ENCODE measurements at places on chromosomes 1 and 21.

GRCh38 chr21:31688603-31689368 is 29.3 kb downstream of the SOD1 start:
- DNase-seq: no peak

GRCh38 chr1:19435181-19435580 is 50.2 kb downstream of the CAPZB start:
- no peak for DNase-seq

DNA sequence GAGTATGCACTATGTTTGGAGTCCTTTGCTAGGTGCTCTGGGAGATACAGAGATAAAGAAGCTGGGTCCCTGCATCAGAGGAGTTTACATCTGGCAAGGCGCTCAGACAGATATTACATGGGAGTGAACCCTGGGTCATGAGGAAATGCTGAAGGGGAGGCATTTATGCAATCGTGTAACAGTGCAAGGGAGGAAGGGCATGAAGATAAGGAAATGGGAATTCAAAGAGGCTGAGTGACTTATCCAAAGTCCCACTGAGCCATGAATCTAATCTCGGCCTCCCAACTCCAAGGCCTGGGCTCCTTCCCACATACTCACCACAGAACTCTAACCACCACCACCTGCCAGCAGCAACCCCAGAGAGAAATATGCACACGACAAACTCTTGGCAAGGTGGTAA is 51.6 kb downstream of the FAM163A start:
- DNase-seq: no peak

DNA sequence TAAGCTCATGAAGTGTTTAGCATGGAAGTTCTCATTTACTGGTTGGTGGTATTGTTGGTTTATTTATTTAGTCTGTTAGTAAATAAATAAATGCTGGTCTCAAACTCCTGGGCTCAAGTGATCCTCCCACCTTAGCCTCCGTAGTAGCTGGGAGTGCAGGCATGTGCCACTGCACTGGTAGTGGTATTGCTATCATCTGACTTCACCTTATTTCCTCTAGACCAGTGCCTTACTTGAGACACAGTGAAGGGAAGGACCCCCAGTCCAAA is 1.4 kb upstream of the SLC2A1 start:
- DNase-seq: no peak

DNA sequence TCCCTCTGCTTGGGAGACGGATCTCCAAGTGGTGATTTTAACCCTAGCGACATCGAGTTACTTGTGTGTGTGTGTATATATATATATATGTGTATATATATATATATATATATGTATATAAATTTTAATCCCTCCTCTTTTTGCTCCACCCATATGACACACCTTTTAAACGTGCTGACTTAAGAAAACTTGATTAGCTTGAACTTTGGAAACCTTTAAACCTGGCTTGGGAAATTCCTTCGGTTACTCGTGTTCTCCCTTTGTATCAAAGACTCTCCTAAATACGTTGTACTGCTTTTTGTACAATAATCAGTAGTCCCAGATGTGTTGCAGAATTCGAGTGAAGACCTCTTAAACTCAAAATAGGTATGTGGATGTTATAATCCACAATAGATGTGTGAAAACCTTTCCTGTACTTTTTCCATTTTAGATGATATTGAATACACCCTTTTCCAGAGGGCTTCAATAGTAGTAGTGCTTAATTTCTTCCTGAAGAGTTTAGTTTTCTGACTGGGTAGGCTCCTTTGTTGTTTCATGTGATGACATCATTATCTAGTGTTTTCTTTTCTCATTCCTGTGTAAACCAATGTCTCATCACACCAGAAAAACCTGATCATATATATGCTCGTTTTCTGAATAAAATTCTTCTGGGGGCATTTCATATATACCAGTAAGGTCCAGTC is 1.4 kb downstream of the RNF11 start:
- no peak for DNase-seq

DNA sequence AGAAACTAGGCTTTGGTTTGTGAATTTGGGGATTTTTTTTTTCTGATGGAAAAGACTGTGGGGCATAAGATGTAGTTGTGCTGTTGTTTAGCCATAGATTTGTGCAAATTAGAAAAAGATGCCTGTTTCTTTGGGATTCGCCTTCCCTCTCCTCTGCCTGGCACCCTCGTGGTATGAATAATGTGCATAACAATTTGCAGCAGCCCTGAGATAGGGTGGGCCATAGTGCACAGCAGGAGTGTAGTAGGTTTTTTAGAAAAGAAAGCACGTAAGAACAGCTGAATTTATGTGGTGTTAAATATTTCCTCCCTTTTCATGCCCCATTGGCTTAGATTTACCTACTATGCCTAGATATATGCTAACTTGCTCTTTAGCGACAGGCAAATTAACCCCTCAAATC is 158.9 kb downstream of the PTGER3 start:
- DNase-seq: no peak

DNA sequence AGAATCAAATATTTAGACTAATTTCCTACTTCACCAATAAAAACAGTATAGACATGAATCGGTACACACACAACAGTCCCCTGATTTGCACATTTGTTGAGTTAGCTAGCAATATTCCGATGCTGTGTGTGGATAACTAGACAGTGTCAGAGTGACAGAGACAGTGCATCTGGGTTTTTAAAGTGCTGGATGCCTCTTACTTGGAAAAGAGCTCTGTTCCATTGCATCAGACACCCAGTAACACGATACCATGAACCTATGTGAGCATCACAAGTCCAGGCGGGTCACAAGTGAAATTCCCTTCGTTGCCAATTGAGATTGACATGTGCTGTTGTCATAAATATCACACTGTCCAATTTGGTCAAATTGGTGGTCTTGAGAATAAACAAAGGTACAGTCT is 82.0 kb upstream of the ESRRG start:
- no peak for DNase-seq

- no peak for DNase-seq
Observed at GRCh38 chr1:91835087-91835521, 50.8 kb downstream of the TGFBR3 start.

- DNase-seq: no peak
Observed at GRCh38 chr1:116537040-116537831, 33.6 kb downstream of the CD58 start.

GRCh38 chr1:224852901-224853568 is 76.4 kb upstream of the DNAH14 start:
- DNase-seq: no peak

GRCh38 chr1:27192039-27192529 is 37.2 kb upstream of the SLC9A1 start:
- peak; percentile 6 for DNase-seq

GRCh38 chr21:39330001-39330400 is 16.6 kb upstream of the BRWD1 start:
- no peak for DNase-seq

- peak; percentile 53 for DNase-seq
Observed at GRCh38 chr1:150613061-150613920, 16.1 kb downstream of the ENSA start.

DNA sequence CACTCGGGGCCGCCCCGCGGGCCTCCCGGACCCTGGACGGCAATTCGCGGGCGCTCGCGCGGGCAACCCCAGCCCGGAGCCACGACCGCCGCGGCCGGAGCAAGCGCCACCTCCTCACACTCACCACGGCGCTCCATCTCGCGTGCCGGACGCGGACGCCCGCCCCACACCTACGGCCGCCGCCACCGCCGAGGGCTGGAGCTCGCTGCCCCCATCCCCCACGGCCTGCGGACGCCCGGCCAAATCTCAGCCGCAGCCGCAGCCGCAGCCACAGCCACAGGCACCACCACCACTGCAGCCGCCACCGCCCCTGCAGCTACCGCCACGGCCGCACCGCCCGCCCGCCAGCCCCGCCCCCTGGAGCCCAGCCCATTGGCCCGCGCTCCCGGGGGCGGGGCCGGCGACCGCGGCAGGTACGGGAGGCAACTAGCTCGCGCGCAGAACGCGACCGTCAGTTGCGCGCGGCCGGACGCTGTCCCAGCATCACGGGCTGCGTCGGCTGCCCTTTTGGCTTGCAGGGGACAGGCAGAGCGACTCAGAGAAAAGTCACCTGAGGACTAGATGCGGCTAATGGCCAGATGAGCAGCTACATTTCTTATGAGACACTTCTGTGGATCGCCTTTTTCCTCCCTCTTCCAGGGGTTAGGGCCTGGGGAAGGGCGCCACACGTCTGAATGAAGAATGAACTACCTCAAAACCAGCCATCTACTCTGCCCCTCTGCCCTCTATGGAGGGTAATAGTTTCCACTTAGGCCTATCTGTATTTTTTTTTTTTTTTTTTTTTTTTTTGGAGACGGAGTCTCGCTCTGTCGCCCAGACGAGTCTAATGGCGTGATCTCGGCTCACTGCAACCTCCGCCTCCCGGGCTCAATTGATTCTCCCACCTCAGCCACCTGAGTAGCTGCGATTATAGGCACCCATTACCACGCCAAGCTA is at the start of gene ARHGAP29:
Gene ARHGAP29, minus strand, starts transcription at position 294 of the 936 bp plus-strand sequence. CDS start 5,973 bp downstream, outside the sequence.
- DNase-seq: peak; percentile 92

DNA sequence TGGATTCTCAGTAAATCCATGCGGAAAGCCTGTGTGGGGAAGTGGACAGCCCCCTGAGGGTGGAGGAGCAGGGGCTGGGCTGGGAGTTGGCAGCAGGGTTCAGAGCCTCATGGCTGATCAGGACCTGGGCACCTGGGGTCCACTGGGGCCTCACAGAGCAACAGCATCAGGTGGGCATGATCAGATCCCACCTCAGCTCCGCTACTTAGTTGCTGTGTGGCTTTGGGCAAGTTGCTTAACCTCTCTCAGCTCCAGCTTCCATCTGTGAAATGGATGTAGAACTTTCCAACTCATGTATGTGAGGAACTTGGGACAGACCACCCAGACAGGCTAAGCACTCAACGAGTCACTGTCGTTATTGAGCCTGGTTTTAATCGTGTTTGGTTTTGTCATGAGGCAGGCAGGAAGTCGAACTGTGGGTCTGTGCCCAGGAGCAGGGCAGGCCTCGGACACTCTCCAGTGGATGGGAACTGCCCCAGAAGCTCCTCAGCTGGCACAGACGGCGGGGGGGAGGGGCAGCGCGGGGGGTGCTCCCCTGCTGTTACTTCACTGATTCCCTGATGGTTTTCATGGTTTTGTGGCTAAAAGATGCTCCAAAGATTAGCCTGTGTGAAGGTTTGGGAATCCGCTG is 155.8 kb upstream of the TMEM51 start:
- no peak for DNase-seq

GRCh38 chr1:94092210-94092613 is 28.7 kb downstream of the ABCA4 start:
- no peak for DNase-seq

DNA sequence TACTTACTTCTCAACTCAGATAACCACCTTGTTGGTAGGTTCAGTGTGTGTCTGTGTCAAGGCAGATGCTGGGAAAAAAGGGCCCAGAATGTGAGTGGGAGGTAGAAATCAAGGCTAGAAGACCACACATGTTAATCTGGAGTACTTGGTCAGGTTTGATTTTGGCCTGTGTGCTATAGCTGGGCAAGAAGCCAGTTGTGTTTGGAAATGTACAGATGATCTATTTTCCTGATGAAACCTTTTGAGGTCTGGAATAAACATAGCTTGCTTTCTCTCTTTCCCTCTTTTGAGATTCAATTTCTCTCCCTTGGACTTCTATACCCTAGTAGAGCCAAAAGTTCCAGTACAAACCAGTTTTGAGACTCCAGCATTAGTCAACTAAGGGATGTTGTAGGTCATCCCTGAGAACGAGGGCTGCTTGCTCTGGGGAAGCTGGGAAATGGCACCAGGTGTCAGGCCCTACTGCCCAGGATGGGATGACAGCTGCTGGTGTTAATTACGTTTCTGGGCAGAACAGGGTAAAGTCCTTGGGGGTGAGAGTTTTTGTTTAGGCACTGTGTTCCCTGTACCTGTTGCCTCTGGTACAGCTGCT is 15.8 kb downstream of the MAPKAPK2 start:
- DNase-seq: no peak

- no peak for DNase-seq
Observed at GRCh38 chr1:24872061-24872850, 57.8 kb downstream of the RUNX3 start.

DNA sequence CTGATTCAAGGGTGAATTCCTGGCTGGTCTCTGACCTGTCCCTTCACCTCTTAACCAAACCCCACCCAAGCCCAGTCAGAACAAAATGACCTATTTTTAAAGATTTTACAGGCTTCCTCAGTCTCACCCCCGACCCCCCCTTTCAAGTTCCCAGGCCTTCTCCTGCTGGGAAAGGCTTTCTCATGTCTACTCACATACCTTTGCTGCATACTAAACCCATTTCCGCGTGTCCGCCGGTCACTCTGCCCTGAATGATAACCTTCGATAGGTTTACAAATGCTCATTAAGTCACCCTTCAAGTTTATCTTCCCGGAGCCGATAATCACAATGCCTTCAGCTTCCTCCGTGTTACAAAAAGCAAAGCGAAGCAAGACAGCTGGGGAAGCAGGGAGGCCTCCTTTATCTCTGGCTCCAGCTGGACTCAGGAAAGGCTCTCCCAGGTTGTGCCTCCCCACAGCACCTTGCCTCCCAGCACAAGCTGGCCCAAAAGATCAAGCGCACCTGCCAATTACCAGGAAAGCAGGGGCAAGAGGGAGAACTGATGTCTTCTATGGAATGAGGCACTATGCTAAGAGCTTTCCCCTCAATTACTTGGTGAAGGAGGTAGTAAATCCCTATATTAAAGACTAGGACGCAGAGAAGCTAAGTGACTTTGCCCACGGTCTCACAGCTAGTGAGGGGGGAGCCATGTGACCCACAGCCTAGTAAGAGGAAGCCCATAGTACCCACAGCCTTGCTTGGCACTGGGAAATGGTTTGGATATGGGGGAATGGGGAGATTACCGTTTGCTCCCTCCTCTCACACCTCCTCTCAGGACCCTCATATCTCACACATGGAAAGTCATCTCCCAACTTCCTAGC is 15.9 kb downstream of the SMIM12 start:
- DNase-seq: no peak

DNA sequence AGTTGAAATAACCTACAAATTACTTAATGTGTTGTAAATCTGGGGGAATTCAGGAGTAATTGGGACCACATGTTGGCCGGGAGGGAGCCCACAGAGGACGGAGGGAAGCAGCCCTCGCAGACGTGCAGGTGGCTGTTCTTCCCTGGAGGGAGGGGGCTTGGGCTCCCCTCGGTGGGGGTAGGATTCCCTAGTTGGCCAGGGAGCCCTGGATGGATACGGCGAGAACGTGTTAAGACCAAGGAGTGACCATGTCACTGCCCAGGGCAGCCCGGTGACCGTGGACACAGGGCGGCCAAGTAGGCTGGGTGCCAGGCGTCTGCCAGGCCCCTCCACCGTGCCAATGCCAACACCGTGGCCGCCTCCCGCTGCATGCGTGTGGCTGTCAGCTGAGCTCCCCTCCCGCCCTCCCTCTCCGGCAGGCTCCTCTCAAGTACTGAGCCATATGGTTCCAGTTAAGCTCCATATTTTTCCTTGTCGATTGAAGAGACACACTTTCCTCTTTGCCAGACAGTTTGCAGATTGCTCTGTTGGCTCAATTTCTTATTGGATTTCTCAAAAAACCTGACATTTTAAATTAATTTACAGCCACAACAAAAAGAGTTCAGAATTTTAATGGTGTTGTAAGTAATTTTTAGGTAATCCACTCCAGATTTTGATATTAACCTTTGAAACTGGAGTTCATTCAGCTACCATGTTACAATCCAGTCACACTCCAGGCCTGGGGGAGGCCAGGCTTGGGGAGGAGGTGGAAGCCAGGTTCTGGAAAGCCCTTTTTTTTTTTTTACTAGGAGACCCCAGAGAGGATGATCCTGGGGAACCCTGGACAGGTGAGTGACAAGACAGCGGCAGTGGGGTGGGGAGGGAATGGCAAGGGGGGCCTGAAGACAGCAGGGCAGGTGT is 71.2 kb downstream of the CASZ1 start:
- DNase-seq: no peak

- DNase-seq: no peak
Observed at GRCh38 chr1:206779638-206780037, 7.3 kb upstream of the IL10 start.

Measured in MG63 (cell line).